ENCODE measurements at places on chromosomes 2 and 18. TPM values are rescaled to one million over a fixed set of nuclear protein-coding genes. Genes with fewer than 3 reads are reported as not detected.

Gene MAB21L4
- not detected for total RNA-seq

- H3K36me3 ChIP-seq: peaks cover 3% of the 10 kb centered on the region
- H3K4me1 ChIP-seq: peaks cover 10% of the 10 kb centered on the region
- H3K27ac ChIP-seq: no peak overlapping the region
- no peaks in the 10 kb centered on the region for H3K27me3 ChIP-seq
These were observed 12.6 kb downstream of the EIF2AK3 start for GRCh38 chr2:88614497-88615157.

GRCh38 chr18:73355121-73355520, 487.3 kb upstream of the NETO1 start:
- H3K4me3 ChIP-seq: no peak overlapping the region
- H3K36me3 ChIP-seq: no peaks in the 10 kb centered on the region
- no peak for DNase-seq

DNA sequence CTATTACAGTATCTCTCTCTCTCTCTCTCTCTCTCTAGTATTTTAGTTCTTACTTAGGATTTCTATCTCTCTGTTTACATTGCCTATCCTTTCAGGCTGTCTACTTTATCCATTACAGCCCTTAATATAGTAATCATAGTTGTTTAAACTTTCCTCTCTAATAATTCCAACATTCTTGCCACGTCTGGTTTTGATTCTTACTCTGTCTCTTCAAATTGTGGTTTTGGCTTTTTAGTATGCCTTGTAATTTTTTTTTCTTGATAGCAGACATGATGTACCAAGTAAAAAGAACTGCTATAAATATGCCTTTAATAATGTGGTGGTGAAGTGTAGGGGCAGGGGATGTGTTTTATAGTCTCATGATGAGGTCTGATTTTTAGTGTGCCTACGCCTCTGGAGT, 1809.5 kb upstream of the CELF4 start:
- DNase-seq: no peak
- H3K4me1 ChIP-seq: no peaks in the 10 kb centered on the region
- H3K27me3 ChIP-seq: no peaks in the 10 kb centered on the region

GRCh38 chr2:82675186-82675585, 1783.9 kb downstream of the SUCLG1 start:
- H3K27me3 ChIP-seq: no peaks in the 10 kb centered on the region
- H3K36me3 ChIP-seq: no peaks in the 10 kb centered on the region
- DNase-seq: no peak
- no peak overlapping the region for H3K4me3 ChIP-seq
- H3K4me1 ChIP-seq: no peaks in the 10 kb centered on the region
